ENCODE measurements at places on chromosomes 5 and 9.

DNA sequence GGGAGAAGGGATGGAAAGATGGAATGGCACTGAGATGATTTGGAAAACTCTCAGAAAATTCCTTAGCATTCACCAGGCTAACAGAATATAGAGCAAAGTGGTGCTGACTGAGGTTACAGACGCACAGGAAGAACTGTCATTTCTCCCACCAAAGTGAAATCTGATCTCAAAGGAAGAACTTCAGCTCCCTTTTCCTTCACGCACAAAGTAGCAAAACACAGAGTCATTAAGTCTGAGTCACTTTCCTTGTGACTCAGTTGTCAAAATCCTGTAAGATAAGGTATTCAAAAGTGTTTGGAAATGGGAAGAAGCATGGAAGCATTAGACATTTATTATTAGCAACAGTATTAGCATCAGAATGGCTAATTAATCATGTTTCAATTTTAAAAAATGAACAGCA lies 11.7 kb downstream of the MPDZ start:
- DNase-seq: no peak

DNA sequence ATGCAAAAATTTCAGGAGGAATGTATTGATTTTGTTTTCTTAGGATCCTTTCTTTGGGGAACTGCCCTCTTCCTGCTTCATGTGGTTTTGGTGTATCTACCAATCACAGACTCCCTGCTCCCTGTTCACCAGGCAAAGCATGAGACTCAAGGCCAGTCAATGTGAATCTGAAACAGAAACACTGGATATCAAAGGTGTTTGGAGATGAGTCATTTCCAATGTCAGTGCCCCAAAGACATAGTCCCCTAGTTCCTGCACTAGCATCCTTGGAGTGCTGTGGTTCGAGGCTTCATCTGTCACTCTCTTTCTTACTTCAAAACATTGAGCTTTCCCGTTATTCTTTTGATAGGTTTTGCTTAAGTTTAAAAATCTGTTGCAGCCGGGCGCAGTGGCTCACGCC lies 8.1 kb downstream of the PPP3R2 start:
- DNase-seq: no peak

- no peak for DNase-seq
Observed at GRCh38 chr5:68317646-68318045, 102.1 kb downstream of the PIK3R1 start.

DNA sequence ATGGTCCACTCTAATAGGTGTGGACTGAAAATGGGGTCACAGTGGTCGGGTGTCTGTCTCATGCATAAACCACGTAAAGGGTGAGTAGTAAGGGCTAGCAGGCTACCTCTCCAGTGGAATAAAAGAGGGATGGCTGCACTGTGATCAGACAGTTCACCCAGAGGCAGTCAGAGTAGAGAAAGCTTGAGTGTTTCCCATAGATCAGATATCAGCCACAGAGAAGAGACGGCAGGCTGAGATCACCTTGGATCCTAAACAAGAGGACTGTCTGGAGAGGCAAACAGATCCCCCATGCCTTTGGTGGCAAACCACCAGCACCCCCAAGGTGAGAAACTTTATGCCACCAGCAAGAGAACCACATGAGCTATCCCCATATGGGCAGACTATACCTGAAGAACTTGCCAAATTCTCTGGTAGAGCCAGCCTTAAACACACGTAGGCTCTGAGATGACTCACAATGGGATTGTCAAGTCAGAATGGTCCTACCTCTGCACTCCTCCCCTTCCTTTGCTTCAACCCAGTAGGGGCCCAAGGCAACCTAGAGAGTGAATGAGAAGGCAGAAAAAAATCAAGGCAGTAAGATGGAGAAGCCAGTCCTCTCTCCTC lies 205.2 kb upstream of the MAP3K1 start:
- DNase-seq: no peak

DNA sequence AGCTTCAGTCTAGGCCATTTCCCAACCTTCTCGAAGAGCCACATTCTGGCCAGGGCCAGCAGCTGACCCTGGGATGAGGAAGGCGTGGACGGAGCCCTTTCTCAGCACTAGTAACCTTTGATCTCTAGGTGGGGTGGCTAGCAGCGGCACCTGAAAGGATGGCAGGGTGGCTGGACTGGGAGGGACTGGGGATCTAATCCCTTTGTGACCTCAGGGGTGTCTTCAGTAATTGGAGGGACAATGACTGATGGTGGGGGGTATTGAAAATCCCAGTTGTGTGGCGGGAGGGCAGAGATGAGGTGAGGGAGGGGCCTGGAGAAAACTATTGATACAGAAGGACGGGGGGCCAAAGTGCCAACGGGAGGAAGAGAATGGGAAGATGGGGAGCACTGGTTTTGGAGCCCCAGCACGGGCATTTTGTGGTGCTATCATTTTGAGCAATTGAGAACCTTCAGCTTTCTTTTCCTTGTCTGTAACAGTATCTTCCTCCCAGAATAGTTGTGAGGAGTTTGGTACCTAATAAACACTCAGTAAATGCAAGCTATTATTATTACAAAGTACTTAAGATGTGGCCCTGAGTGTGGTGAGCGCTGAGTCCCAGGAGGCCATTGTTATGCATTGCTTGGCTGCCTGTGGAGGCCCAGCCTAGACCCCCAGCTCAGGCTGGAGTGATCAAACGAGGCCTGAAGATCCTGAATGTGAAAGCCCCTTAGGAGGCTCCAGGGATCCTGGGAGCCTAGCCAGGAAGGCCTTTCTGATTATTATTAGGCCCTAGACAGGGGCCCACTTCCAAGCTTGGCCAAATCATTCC lies 37.3 kb upstream of the UBE2D2 start:
- no peak for DNase-seq

DNA sequence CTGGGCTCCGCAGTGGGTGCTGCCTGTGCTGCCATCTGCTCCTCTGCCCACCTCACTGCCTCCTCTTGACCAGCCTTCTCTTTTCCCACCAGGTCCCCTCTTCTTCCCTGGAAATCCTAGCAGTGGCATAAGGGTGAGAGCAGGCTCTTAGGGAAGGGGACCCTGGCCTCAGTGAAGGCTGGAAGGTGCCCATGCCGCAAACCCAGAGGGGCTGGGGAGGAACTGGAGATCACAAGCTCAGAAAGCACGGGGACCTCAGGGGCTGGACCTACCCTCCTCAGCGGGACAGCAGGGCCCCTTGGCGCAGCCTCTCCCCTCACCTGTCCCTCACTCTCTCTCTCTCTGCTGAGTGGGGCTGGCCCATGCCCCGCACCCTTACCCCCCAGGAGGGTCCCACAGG lies 144.4 kb upstream of the IRX2 start:
- no peak for DNase-seq

DNA sequence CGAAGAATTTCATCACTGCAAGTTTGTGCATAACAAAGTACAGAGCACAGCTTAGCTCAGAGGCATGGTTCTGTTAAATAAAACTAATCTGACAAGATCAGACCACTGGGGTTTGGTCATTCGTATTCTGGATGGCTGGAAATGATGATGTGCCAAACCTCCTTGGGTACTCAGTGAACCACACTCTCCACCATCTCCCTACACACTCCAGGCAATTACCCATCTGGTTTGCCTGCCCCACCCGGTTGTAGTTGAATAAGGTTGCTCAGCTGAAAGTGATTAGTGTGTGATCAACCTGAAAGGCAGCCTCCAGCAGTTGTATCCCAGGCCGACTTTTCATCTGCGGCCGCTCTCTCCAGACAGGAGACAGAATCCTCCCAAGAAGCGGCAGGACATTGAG lies 371.4 kb downstream of the TLE1 start:
- DNase-seq: no peak

GRCh38 chr5:154098465-154098864 lies 59.7 kb downstream of the MFAP3 start:
- DNase-seq: no peak

DNA sequence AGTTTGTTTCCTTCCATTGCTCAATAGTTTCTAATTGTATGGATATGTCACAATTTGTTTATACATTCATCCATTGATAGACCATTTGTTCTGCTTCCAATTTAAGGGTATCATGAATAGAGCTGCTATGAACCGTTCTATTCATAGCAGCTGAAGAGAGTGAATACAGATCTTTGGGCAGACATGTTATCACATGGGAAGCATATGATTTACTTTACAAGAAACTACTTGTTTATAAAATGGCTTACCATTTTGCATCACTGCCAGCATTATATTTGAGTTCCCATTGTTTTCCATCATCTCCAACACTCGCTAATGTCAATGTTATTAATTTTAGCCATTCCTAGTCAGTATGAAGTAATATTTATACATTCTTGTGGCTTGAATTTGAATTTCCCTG lies 549.0 kb downstream of the MAT2B start:
- no peak for DNase-seq

GRCh38 chr5:178866946-178867345 lies 7.2 kb downstream of the ZNF354B start:
- DNase-seq: no peak

- DNase-seq: no peak
Observed at GRCh38 chr5:54859316-54859715, 126.1 kb downstream of the ESM1 start.

DNA sequence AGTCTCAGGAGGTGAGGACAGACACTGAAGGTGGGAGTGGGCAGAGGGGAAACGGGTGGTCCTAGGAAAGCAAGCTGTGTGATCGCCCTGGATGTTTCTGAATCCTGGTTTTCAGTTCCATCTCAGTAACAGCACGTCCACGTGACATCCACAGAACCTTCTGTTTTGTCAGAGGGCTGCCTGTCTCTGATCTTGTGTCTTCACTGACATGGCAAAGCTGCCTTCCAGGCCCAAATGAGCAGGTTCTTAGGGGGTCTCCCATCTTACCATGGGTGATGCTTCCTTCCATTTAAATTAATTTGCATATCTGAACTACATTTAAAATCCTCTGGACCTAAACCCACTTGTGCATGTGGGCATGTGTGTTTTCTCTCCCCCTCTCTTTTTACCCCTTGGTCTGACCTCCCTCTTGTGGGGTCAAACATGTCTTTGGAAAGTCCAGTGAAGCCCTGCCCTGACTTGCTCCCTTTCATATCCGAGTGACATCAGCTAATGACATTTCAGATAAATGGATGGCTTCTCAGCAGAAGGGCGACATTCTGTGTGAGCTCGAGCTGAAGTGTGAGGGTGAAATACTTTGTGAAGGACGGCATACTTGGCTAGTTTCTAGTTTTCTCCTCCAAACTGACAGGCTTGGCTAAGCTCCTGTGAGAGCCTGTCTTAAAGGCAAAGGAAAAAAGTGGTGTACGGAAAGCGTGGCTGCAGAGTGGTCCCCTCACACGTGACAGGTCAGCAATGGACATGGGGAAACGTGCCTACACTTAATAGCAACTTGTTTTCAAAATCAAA lies 204.8 kb upstream of the S1PR3 start:
- DNase-seq: no peak

GRCh38 chr5:169904508-169904907 lies 75.8 kb downstream of the INSYN2B start:
- no peak for DNase-seq
